ENCODE measurements at places on chromosomes 3 and 15.

- no peak for DNase-seq
Observed at GRCh38 chr15:66923438-66923881, 141.9 kb upstream of the SMAD3 start.

GRCh38 chr15:66955001-66955516 is 110.3 kb upstream of the SMAD3 start:
- no peak for DNase-seq

GRCh38 chr3:175149675-175150074 is 290.5 kb downstream of the NAALADL2 start:
- DNase-seq = no peak

GRCh38 chr3:674116-674515 is 418.7 kb upstream of the CNTN6 start:
- no peak for DNase-seq

DNA sequence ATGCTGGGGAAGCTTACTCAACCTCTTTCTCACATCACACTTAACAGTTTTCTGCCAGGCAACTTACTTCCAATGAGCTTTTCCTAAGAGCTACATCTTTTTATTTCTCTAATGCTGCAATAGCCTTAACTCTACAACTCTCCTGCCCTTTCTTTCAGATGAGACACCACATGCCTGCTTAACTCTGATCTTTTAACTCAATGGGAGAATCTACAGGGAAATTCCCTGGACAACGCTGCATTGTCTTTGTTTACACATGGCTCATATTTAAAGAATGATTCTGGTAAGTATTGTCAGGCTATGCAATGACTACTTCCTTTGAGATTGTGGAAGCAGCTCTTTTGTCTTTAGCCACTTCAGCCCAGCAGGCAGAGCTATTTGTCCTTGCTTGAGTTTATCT is 353.1 kb upstream of the BCHE start:
- DNase-seq = no peak

GRCh38 chr15:99704444-99704838 is 28.8 kb downstream of the LYSMD4 start:
- DNase-seq = no peak

GRCh38 chr3:123739754-123740153 is 144.4 kb downstream of the MYLK start:
- DNase-seq = no peak

- DNase-seq = no peak
Observed at GRCh38 chr15:38720893-38721567, 156.4 kb upstream of the RASGRP1 start.

GRCh38 chr15:52112203-52112750 is 298 bp downstream of the BCL2L10 start:
- DNase-seq = peak; percentile 18

- DNase-seq = no peak
Observed at GRCh38 chr15:66899555-66900350, 165.6 kb upstream of the SMAD3 start.

- no peak for DNase-seq
Observed at GRCh38 chr15:59137566-59137965, 32.6 kb downstream of the CCNB2 start.

- no peak for DNase-seq
Observed at GRCh38 chr15:34900748-34901147, 68.8 kb downstream of the AQR start.

DNA sequence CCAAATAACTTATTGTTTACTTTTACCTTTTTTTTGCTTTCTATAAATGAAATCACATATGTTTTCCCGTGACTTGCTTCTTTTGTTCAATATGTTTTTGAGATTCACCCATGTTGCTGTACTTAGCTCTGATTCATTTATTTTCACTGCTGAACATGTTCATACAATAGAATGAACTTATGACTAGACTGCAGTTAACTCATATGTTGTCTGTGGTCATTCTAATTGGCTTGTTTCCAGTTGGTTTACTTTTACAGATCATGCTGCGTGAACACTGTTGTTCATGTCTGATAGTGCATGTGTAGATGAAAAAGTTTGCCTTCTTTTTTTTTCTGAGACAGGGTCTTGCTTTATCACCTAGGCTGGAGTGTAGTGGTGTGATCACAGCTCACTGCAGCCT is 31.6 kb upstream of the SV2B start:
- no peak for DNase-seq

- DNase-seq = no peak
Observed at GRCh38 chr3:22101811-22102210, 350.8 kb upstream of the ZNF385D start.

- no peak for DNase-seq
Observed at GRCh38 chr3:124885466-124886167, 1.5 kb downstream of the ITGB5 start.

DNA sequence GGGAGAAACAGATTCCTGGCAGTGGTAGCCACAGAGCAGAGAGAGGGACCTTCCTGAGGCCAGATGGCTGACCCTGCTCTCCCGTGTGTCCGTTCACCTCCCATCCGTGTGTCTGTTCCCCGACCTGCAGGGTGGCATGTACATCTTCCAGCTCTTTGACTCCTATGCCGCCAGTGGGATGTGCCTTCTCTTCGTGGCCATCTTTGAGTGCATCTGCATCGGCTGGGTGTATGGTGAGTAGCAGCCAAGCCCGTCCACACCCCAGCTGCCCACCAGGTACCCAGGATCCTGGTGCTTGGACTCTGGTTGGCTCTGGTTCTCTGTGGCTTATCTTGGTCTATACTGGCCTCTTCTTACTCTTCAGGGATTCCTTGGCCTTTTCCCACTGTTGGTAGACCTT is 59.5 kb upstream of the SLC6A1 start:
- DNase-seq = no peak

- no peak for DNase-seq
Observed at GRCh38 chr15:89656116-89656815, 999 bp upstream of the KIF7 start.

DNA sequence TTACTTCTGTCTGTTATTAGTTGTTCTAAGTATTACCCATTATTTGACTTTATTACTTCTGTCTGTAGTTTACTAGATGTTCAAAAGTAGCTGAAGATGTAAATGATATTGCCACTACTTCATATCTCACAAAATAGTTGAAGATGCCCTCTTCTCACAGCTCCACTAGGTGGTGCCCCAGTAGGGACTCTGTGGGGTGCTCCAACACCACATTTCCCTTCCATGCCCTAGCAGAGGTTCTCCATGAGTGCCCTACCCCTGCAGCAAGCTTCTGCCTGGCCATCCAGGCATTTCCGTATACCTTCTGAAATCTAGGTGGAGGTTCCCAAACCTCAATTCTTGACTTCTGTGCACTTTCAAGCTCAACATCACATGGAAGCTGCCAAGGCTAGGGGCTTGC is 80.8 kb downstream of the KCNH8 start:
- DNase-seq = no peak

GRCh38 chr3:64888840-64889392 is 201.1 kb upstream of the ADAMTS9 start:
- DNase-seq = no peak

DNA sequence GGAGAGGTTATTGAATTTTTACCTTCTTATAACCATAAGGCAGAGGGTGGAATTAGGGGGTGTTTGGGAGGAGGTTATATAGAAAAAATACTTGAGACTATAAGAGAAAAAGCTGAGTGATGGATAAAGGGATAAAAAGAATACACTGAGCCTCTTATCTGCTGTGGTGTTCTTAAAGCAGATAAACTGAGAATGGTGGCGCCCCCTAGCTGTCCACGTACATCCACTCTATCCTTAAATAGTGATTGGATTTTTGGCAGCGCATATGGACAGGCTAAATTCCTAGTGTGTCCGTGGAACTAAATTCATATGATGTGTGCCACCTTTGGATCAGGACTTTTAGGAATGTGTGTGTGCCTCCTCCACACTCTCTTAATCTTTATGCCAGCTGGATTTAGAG is 121.1 kb downstream of the OXSM start:
- DNase-seq = peak; percentile 53

DNA sequence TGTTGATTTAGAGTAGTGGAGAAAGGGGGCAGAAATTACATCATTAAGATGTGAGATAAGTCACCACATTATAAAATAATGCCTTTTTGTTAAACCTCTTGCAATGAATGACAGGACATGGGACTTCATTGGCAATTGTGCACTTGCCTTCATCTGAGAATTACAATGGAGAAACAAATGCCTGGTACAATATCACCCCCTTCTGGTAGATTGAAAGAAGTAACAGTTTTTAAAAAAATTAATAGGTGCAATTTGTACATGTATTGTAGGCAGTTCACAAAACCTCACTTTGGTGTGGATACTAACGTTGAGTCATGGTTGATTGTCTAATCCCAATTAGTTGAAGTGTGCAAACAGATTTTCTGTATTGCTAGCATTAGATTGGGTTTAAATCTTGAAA is 4.6 kb upstream of the P2RY14 start:
- DNase-seq = no peak

GRCh38 chr3:129358772-129359371 is 69.6 kb downstream of the EFCAB12 start:
- no peak for DNase-seq

DNA sequence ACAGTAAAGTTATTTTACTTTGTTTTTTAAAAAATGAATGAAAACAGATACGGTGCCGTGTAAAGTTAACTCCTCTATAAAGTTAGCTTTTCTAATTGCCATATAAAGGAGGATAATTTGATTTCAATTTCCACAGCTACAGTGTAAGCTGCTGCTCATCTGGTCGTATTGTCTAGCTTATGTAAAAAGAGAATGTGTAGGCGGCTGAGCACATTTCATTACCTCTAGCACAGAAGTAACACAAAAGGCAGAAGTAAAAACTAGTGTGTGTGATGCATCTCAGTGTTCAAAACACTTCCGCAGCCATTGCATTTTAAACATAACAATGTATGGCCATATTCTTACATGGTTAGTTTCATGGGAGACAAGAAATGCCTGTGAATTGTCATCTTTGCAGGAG is 105.0 kb upstream of the P2RY1 start:
- no peak for DNase-seq

DNA sequence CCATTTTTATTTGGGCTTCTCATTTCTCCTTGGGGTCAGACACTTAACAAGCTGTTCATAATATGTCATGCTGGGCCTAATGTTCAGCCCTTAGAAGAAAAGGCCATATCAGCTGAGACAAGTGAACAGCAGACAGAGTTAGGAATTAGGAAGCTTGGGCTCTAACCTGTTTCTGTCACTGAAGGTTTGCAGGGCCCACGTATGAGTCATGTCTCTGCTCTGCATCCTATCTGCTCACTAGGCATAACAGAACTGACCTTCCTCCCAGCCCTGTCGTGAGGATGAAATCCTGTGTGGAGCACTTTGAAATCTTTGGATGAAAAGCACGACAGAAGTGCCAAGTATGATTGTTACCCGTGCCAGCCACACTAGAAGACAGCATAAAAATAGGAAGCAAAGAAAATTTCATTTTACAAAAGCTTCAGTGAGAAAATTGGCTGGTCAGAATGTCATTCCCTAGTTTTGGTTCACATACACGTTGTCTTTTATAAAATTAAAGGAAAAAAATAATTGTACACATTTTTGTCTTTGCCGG is 26.5 kb upstream of the CD47 start:
- DNase-seq = no peak

DNA sequence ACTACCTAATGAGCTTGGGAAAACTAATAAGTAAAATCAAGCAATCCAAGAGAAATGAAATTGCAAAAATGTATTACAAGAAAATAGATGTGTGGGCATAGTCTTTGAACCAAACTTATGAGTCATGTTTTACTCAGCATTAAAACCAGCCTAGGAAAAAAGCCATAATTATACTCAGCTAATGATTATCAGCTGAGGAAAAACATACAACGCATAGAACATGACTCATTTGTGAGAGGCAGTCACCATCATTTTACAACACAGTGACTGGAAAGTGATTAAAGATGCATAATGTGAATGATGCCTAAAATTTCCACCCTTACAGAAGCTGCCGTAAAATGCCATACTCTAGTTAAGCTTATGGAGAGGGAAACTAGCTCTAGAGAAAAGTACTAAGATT is 238.0 kb upstream of the EOMES start:
- DNase-seq = no peak

DNA sequence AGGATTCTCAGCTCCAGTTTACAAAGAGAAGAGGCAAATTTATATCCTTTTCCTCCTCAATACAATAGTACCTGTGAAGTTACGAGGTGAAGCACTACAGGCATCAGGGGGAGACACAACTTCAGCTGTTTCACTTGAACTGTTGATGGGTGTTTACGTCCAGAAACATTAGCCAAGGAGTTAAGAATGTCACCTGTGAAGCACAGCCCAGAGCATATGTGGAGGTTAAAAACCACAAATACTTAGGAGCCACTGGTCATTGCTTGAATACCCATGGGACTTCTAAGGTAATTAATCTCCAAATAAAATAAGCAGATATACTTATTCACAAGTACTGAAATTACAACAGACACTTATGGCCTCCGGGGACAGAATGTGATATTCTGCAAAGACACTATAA is 246.5 kb downstream of the ULK4 start:
- no peak for DNase-seq

DNA sequence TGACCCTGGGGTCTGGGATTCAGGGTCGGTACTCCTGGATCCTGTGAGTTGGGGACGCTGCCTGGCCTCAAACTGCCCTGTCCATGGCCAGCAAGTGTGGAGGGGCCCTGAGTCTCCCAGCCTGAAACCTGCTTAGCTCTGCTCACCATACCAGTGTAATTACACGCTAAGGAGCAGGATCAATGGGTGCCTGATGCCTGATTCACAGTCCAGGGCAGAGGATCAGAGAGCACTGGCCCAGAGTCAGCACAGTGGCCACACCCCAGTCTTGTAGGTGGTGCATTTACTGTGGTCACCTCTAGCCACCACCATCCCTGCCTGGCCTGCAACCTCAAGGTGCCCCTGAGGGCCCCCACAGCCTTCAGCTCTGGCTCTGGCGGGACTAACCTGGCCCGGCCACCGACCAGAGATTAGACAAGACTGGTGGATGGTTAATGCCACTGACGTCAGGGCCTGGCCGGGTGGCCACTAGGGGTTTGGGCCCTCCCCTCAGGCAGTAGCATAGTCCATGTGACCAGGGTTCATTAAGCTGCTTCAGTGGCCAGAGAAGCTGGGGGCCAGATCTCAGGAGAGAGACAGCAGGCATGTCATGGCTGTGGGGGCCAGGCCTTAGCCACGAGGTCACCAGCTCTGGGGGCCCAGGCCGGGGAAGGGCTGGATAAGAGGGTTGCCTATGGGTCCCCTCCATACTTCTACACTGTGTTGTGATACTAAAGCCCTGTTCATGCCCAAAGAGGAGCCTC is 3.3 kb upstream of the SLC38A3 start:
- no peak for DNase-seq

DNA sequence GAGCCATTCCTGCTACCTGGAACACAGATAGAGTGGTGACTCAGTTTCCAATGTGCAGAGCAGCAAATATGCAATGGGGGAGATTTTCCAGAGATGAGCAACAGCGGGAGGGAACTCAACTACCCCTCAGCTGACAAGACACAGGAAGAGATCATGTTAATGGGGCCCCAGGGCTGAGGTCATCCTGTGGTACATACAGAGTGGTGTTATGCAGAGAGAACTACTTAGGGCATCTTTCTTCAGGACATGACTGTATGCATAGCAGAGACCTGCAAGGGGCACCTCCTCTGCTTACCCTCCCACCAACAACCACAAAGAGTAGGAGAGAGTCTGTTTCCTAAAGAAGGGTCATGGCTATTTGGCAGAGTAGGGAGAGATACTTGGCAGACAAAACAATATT is 6.8 kb upstream of the TBC1D5 start:
- DNase-seq = no peak

GRCh38 chr15:80904998-80905397 is 84.6 kb downstream of the MESD start:
- DNase-seq = no peak

Data from stimulated activated CD4-positive, alpha-beta T cell treated with anti-CD3 and anti-CD28 coated beads, TNF-alpha, amount 100 ng/mL, for 24 hours (primary cell).